ENCODE measurements at places on chromosomes 16 and 17. TPM values are rescaled to one million over a fixed set of nuclear protein-coding genes. Genes with fewer than 3 reads are reported as not detected.

The GLIS2 gene
- 0.29 TPM for total RNA-seq

DNA sequence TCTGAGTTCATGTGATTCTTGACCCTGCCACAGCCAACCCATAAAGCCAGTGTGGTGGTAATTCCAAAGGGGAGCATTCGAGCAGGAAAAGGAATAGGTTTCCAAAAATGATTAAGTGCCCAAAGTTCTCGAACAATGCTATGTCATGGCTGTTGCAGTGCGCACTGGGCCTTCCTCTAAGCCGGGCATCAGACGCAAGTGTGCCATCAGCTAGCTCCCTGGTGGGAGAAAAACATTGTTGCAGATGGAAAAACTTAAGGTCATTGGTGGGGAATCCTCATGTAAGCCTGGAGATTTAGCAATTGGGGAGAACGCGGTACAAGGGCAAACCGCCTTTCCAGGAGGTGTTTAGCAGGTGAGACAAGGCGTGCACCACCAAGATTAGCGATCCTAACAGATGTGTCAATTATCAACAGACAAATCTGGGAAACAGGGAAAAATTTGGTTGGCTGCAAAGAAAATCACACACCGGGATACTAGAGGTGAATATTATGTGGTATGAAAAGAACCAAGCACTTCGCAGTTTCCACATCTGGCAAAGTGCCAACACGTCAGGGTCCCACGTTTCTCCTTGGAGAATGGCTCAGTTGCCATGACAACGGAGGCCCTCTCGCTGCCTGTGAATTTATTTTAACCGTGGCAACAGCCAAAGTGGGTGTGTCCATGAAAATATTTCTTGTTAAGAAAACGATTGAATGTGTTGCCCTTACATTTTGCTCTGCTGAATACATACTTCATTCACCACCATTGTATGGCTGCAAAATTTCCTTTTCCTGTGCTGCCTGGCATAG, 118.5 kb upstream of the CACNG5 start:
- no peak for DNase-seq

The CDRT4 gene
- total RNA-seq: not detected

The SLFN13 gene
- total RNA-seq: 0.25 TPM

DNA sequence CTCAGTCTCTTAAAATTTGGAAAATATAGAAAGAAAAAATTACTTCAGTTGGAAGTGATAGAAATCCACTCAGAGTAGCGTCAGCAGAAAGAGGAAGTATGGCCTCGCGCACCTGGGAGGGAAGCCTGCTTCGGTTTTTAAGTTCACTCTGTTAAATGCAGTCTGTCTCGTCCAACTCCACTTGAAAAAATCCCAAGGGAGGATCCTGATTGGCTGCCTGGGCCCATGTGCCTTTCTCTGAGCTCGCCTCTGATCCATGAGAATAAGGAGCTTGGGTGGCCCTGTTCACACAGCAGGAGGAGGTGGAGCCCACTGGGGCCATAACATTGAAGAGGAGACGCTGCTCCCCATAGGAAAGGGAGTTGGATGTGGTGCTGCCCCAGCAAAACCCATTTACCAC, 40.7 kb downstream of the DNAJA2 start:
- no peak for DNase-seq

GRCh38 chr17:61063528-61063927, 336.1 kb upstream of the TBX2 start:
- no peak for DNase-seq
